ENCODE measurements at places on chromosomes 3 and 15.

- DNase-seq, result peak; percentile 83
These were observed 25.5 kb downstream of the ASB7 start for GRCh38 chr15:100627789-100628395.

DNA sequence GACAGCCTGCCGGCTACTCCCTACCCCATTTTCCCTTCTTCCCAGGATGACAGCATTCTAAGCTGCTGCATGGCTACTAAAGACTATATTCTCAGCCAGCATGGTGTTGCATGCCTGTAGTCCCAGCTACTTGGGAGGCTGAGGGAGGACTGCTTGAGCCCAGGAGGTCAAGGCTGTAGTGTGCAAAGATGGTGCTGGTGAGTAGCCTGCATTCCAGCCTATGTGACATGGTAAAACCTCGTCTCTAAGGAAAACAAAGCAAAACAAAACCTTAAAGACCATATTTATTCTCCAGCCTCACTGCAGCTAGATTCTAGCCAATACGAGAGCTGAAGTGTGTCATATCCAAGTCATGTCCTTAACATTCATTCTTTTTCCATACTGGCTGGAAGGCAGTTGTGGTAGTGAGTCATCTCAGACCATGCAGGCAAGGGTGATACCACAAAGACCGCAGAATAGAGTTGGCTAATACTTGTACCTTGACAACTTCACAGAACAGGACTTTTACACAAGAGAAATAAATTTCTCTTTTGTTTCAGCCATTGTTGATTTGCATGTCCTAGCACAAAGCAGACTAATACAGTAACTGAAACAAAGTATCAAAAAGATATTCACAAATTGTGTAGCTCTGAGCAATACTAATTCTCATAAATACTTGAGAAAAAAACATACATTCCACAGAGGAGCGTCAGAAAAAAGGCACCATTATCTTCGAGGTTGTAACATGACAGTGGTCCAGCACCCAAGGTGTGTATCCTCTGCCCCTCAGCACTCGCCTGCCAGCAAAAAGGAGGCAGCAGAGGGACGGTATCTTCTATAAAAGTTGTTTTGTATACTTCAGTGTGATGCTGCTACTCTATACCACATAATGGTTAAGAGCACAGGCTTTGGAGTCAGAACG, 14.8 kb downstream of the PBRM1 start:
- DNase-seq, result peak; percentile 86

- no peak for DNase-seq
These were observed 78.8 kb upstream of the THBS1 start for GRCh38 chr15:39502082-39502447.

DNA sequence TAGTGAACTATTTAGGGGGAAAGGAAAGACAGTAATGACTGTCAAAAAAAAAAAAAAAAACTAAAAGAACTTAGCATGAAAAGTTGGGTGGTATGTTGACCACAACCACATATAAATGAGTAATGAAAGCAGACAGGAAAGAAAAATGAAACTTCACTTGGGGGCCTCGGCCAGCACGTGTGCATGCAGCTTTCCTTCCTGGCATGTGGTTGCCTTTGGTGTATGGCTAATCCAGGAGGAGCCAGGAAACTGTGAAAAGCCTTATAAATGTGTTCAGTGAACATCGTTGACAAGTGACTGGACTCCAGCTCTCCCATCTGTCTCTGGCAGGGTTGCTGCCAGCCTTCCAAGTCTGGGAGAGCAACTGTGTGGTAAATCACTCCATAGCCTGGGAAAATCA, 195.1 kb downstream of the DTWD1 start:
- DNase-seq, result peak; percentile 57

DNA sequence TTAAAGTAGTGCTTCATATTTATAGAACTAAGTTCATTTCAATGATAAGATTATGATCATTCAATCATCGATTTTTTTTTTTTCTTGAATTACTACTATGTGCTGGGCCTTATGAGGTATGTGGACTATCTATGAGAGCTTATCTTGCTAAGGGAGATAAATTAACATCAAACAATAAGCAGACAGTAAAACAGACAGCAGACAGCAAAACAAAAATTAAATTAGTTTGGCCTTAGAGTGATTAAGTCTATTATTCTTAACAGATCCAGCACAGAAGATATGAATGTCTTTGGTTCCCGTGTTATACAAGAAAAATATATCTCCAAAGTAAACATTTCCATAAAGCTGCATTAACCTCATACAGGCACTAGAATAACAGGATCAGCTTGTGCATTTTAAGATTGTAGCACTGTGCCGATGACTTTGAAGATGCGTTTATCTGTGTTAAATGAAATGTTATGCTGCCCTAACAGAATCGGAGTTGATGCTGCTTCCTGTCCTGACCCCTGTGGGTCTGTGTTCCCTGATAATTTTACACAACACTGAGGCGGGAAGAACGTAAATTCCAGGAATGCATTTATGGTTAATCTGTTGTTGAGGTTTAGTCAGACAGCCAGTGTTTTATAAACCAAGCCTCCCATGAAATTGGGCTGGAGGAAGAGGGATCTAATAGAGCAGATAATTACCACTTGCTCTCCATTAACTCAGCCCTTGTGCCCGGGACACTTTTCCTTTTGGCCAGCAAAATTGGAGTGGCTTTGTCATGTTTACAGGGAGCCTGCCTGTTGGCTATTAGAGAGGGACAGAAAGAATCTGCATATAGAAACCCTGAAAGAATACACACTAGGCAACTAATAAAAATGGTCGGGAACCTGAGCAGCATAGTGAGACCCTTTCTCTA, 80.8 kb downstream of the GHSR start:
- DNase-seq, result peak; percentile 24

GRCh38 chr15:64568765-64569164, 108.4 kb downstream of the ZNF609 start:
- no peak for DNase-seq

DNA sequence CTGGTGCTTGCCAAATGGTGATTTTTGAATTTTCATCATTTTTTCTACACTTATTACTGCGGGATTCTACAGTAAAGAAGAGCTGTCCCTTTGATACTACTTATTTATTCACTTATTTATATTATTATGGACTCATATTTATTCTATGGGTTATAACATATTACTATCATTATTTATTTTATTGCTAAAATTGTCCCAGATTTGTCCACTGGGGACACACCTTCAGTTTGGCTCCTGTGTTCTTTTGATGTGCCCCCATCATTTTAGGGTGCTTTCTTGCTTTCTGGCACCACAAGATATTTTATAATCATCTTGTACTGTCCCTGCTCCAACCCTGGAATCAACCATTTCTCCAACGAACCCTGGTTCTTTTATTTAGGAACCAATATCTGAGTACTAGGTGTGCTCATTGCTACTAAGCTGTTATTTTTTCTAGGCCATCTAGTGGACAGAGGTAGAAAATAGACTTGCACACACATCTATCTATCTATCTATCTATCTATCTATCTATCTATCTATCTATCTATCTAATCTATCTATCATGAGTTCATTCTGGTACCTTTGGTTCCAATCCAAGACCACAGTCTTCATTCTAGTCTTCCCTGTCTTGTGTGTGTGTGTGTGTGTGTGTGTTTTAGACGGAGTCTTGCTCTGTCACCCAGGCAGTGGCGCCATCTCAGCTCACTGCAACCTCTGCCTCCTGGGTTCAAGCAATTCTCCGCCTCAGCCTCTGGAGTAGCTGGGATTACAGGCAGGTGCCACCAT, 16.0 kb downstream of the SLC22A14 start:
- DNase-seq, result peak; percentile 12

GRCh38 chr3:179671747-179672242, 19.0 kb downstream of the USP13 start:
- no peak for DNase-seq

DNA sequence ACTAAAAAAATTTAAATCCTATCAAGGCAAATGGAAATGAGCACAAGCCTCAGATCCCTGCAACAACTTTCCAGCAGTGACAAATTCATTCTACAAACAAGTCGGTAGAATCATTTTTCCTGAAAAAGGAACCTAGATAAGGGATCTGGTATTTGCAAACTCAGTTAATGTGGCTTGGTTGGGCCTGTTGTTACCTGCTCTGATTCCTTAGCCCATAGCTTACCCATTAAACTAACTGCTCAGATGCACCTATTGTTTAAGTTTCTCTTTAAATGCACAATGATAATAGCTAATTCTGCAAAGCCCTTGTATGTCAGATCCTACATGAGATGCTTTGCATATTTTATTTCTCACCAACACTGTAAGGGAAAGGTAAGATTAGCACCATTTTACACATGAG, 377.4 kb upstream of the RGMA start:
- DNase-seq, result no peak

GRCh38 chr15:71203586-71204474, 88.6 kb downstream of the THSD4 start:
- no peak for DNase-seq

- no peak for DNase-seq
These were observed 121.2 kb downstream of the ETFA start for GRCh38 chr15:76190070-76190564.

DNA sequence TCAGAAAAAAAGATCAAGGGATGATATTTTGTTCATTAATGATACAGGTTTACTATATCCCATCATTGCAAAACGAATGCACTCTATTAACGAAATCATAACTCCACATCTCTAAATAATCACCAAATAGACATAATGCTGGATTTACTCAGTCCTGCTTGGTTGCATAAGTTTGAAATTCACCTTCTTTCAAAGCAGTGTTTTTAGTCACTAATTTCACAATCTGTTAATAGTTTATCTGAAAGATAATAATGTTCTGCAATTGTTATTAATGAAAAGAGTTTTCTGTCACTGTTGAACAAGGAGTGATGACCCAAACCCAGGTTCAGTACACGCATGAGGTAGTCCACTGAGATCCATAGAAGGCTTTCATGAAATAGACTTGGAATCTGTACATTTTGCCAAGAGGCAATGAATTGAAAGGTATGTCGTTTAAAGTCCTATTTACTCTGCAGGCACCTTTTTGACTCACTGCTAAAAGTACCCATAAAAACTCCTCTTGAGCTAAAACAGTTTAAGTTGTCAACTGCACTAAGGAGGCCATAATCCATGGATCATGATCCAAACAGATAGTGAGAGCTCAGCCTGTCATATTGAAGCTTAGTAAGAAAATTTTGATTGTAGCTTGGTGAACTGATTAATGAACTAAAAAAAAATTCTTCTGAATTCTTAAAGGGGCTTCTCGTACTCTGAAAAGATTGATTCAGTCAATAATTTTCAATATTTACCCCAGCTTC, 75.6 kb upstream of the MBNL1 start:
- no peak for DNase-seq

DNA sequence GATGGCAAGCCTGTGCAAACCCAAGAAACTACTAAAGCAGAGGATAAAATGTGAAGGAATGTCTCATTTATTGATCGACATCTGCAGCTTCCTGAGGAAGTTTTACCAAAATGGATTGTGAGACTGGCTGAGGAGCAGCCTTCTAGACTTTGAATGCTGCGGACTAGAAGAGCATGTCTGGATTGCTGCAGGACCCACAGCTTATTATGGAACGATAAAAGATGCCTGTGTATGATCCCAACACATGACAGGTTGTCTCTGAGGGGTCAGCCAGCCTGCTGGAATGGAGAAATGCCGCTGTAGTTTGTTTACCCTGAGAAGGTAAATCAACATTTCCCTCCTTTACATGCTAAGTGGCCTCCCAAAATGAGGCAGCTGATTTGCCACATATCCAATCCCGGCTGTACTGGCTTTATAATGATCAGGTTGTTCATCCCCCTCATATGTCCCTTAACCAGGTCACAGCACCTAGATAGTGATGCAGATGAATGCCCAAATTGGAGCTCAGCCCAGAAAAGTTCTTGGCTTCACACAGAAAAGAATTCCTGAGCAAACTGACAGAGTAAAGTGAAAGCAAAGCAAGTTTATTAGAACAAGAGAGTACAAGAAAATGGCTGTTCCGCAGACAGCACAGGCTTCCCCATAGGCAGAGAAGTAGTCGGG, 63.9 kb downstream of the IL12A start:
- DNase-seq, result no peak

DNA sequence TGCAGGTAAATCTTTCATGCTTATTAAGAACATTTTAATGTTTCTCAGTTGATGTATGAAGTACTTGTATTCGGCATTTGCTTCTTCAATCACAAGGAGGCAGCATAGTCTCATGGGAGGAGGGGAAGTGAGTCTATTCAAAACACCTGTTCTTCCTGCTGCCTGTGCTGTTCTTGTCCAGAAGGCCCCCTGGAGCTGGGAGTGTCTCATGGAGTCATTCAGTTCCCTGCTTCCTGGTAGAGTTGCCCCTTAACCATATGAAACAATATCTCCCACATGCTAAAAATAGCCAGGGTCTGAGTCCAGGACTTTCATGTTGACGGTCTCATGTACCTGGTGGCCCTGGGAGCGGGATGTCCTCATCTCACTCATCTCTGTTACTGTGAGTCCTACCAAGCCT, 15.5 kb upstream of the PPP1R2 start:
- peak; percentile 65 for DNase-seq

DNA sequence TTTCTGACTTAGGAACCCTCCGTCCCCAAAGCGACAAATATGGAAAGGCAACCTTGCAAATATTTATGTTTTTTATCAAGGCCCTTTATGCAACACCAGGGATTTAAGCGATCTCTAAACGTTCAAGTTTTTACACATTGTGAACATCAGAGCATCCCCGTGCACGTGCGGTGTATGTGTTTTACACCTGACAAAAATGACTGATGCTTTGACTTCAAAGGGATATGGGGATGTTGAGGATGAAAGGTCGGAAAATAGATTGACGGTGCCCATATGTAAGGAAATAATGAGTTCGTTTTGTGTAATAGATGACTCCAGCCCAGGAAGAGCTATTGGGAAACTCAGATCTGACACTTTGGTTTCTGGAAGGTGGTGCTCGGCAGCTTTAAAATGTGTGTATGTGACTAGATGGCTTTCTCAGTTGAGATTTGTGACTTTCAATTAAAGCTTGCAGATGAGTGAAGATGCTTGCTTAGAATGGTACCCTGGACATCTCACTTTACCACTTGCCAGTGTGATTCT, 866 bp downstream of the SLC49A4 start:
- no peak for DNase-seq

DNA sequence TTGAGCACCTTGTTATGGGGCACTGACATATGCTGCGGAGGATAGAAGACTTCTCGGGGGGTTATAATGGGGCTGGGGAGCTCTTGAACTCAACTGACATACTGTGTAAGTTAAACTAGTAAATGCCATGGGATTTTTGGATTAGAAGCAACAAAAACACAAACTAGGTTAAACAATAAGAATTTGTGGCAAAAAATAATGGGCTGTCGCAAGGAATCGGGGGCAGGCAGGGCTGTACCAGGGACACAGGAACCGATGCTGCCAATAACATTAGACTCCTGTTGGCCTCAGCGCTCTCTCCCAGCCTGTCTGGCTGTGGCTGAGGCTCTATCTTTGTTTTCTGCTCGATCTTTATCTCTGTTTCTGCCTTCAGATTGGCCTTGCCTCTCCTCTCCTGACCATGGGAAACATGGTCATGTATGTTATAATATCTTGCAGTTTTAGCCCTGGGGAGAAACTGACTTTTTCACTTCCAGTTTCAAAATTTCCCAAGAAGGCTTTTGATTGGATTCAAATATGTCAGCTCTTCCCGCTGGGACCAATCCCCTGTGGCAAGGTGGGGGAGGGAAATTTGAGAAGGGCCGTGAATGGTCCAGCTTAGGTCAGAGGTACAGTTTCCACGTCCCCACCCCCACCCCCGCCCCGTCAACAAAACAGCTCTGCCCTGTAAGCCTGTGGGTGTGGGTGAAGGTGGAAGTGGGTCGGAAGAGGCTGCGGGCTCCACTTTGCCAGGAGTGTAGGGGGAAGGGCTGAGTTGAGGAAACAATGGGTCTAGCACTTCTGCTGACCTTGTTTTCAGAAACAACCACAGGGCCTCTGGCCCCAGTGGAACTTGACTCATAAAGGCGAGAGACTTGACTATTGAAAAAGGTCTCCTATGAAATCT, 161.1 kb upstream of the TBL1XR1 start:
- DNase-seq, result peak; percentile 76

GRCh38 chr15:60681353-60681752, 202.4 kb upstream of the ICE2 start:
- DNase-seq, result no peak

Data from hematopoietic multipotent progenitor cell treated with erythropoietin and hydrocortisone succinate and interleukin-3 and kit ligand, for 4 days (in vitro differentiated cells).